ENCODE measurements at places on chromosomes 16 and 17. TPM values are rescaled to one million over a fixed set of nuclear protein-coding genes. Genes with fewer than 3 reads are reported as not detected.

The KRTAP17-1 gene
- total RNA-seq, result not detected

The NT5C3B gene
- 45.4 TPM for total RNA-seq

DNA sequence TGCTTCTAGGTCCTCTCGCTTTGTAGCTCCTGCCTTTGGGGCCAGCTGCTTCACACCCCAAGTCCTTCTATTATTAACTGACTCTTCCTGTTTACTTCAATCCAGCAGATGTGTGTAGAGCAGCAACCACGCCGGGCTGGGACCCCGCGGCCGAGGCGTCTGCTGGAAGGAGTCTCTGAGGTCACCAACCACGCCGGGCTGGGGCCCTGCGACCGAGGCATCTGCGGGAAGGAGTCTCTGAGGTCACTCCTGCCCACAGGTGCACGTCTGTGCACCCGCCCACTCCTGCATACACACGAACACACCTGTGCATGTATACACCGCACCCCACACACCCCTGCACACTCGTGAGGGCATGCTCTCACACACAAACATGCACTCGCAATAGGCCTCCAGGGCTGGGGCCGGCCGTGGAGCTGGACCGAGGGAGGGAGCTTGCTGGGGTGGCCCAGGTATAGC lies 7.8 kb upstream of the TEX19 start:
- DNase-seq, result no peak

DNA sequence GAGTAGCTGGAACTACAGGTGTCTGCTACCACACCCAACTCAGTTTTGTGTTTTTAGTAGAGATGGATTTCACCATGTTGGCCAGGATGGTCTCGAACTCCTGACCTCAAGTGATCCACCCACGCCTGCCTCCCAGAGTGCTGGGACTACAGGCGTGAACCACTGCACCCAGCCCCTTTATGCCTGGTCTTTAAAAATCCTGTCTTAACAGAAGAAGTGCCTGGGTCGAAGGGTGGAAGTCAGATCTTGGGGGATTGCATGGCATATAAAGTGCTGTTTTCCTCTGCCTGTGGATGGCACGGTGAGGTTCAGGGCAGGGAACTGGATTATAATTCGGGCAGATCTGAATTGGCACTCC lies 30.3 kb downstream of the ZC3H18 start:
- DNase-seq, result no peak

The CLEC3A gene
- not detected for total RNA-seq

Measured in myocyte (in vitro differentiated cells).